ENCODE measurements at places on chromosomes 5 and 9. TPM values are rescaled to one million over a fixed set of nuclear protein-coding genes. Genes with fewer than 3 reads are reported as not detected.

FRMD3 gene
- 182 TPM for polyA plus RNA-seq

PCDHB16 gene
- 0.34 TPM for polyA plus RNA-seq

NUDT12 gene
- 6.8 TPM for polyA plus RNA-seq

APBA1 gene
- 0.23 TPM for polyA plus RNA-seq

DOCK8 gene
- 0.32 TPM for polyA plus RNA-seq

DBH gene
- polyA plus RNA-seq = 0.01 TPM

F2R gene
- 2.3 TPM for polyA plus RNA-seq

DNA sequence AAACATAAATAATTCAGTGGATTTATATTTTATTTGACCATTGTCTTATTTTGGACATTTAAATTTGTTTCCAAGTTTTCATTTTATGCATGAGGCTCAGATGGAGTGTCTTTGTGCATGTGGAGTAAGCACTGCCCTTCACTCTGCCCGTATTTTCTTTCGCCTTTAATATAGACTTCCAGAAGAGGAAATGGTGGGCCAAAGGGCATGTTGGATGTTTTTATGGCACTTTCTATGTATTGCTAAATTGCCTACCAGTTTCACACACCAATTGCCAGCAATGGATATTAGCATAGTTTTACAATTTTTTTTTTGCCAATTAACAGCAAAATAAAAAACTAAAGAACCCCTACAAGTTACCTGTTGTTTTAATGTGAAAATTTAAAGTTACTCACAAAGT is 38.4 kb downstream of the ZSWIM6 start:
- DNase-seq = no peak

DNA sequence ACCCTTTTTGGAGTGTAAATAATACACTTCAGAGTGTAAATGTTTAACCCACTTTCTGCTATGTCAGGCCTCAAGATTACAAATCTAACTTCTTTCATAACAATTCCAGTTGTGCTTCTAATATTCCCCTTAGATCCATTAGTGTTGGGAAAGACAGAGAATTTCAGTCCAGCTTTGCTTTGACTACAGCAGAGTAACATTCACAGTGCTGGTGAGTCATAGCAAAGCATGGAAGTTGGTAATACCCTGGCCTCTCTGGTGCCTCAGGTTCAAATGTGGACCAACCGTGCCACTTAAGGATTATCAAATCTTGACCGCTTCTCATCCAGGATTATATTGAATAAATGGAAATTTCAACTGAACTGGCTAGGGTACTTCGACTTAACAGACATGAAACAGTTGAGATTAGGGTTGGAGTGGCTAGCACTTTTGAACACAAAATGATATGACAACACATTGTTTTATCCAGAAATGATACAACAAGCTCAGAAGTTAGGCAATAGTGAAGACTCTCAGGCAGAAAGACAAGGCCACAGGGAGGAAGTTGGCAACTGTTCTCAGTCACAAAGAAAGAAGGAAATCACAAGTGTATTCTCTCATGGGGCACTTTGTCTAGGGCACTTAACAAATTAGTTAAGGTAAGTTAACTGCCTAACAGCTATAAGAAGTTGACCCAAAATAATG is 24.4 kb upstream of the RASA1 start:
- DNase-seq = no peak

DNA sequence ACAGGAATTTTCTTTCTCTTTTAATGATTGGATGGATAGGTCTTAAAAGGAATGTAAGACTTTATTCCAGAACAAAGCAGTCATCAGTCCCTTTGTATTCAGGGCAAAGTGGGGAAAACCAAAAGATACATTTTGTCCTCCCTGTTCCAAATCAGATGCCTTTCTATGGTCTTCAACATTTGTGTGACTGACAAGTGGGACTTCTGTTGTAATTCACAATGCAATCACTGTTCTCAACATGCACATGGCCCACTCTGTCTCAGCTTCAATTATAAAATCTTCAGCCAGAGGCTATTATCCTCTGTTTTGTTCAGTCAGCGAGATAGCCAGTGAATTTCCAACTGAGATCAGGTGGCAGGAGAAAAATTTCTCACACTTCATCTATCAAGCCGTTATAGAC is 95.5 kb upstream of the ERBIN start:
- no peak for DNase-seq

GRCh38 chr5:154049636-154050035 is 10.9 kb downstream of the MFAP3 start:
- DNase-seq = no peak

DNA sequence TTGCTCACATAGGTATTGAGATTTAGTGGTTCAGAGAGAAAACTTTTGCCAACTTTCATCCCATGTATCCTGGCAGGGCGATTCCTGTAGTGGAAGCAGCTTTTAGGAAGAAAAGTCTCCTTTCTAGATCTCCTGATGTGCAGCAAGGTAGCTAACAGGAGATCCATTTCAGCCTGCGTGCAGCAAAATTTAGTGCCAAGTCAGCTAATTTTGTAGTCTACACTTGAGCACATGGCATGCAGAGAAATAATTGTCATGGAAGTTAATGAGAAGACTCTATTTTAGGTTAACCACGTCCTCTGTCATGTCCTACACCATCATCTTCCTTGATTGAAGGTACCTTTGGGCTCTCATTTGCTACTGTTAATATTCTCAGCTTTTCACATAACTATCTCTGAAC is 165.8 kb downstream of the PTPRD start:
- no peak for DNase-seq

- no peak for DNase-seq
These were observed 167.8 kb downstream of the PAM start for GRCh38 chr5:102922799-102923477.

GRCh38 chr5:35202319-35203111 is 27.8 kb downstream of the PRLR start:
- DNase-seq = no peak

GRCh38 chr5:1144089-1144488 is 32.2 kb upstream of the SLC12A7 start:
- DNase-seq = no peak

DNA sequence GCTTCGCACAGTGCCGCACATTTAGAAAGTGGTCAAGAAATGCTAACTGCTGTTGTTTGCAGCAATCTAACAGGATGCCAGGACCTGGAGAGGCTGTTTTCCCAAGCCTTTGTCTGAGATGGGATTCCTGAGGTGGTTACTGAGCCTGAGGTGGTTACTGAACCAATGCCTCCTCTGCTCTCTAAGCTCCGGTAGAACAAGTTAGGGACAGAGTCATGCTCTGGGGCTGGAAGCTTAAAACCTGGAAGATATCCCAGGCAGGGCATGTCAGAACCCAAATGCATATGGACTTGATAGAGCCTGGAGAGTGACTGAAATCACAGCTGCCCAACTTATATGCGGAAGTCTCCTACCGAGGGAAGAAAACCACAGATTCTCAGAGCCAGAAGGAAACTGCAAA is 46.5 kb upstream of the FAT2 start:
- no peak for DNase-seq

GRCh38 chr5:74342948-74343682 is 297.4 kb downstream of the ENC1 start:
- no peak for DNase-seq

DNA sequence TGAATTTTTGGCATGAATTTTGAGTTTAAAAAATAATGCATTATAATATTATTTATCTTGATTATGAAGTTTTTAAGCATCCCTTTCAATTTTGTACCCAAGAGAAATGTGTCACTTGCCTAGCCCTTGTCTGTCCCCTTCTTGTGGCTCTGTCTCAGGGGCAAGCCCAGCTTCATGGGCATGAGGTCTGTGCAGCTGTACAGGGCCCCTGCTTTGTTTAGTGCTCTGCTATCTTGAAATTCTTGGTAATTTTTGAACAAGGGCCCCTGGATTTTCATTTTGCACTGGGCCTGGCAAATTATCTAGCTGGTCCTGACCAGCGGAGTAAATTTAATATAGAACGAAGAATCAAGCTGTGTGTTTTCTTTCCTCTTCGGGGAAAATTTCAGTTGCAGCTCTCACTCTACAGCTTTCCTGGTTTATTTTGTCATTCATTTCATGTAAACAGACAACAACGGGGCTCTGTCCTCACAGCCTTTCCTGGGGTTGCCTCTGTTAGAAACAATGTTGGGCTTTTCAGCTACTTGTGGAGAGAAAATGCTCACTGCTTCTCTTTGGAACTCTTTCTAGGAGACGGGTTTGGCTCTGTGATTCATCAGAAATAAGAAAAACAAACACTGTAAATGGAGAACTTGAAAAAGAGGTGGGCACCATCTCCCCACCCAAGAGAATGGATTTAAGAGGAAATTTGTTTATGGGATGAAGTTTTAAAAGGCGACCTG is 41.1 kb downstream of the LIX1 start:
- DNase-seq = no peak

DNA sequence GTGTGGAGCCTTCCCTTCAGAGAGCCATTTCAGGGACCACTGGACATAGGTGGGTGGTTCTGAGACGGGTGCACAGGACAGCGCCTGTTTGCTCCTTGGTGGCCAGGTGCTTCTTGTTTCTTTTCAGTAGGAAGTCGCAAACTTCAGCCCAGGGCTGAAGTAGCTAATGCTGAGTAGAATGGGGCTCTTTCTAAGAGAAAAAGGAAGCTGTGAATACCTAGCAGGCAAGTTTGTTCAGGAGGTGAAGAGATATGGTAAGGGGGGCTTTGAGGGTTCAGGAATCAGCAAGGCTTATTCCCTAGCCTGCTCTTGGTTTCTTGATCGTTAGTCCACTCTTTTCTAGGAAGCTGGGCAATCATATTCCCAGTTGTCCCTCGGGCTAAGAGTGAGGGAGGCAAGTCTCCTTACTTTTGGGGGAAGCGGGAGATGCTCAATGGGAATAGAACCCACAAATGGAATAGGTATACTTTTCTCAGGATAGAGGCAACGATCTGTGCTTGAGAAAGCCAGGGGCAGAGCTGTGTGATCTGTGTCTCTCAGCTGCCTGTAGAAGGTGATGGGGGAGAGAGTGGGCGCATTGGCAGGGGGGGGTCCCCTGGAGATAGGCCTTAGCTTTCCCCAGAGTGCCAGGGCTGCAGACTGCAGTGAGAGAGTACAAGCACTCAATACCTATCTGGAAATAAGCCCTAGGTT is 1.9 kb upstream of the PURA start:
- DNase-seq = no peak

DNA sequence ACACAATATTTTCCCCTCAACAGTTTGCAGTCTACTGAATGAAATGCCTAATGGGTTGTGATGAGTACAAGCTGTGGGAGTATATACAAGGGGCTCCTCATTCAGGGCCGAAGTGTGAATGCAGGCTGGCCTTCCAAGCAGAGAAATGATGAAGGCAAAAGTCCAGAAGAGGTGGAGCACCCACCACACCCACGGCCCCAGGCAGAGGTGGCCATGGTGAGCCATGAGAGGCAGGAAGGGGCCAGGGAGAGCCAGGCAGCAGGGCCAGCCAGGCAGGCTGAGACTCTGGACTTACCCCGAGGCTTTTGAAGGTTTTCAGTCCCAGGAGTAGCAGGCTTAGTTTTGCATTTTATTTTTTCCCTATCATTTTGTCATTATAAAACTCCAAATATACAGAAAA is 218.1 kb downstream of the AUH start:
- DNase-seq = no peak

GRCh38 chr9:94085062-94085639 is 887 bp downstream of the PTPDC1 start:
- DNase-seq = no peak

GRCh38 chr9:38373679-38374078 is 18.8 kb upstream of the ALDH1B1 start:
- DNase-seq = no peak

DNA sequence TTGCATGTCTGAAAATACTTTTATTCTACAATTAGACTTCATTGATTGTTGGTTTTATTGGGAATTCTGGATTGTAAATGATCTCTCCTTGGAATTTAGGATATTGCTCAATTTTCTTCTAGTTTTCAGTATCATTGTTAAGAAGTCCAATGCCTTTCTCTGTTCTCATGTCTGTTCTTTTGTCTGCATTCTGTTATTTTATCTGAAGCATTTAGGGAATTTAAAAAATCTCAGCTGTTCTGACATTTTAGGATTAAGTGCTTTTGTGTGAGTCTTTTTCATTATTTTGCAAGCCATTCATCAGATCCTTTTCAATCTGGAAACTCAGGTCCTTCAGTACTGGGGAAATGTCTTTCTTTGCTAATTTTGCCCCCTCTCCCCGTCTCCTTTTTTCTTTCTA is 4.4 kb upstream of the FER start:
- no peak for DNase-seq

Data from psoas muscle (tissue), 8 donors.